ENCODE measurements at places on chromosomes 1 and 21. TPM values are rescaled to one million over a fixed set of nuclear protein-coding genes. Genes with fewer than 3 reads are reported as not detected.

SHC1 gene
- 168 TPM for total RNA-seq

GRCh38 chr1:57831624-57832023 lies 407.8 kb upstream of the DAB1 start:
- DNase-seq, result no peak

PLEKHG5 gene
- 22.3 TPM for total RNA-seq

PPIAL4G gene
- total RNA-seq, result not detected

OR2T29 gene
- not detected for total RNA-seq

TMPRSS15 gene
- not detected for total RNA-seq

TRIM67 gene
- not detected for total RNA-seq

DEPDC1 gene
- total RNA-seq, result 23.1 TPM

DNA sequence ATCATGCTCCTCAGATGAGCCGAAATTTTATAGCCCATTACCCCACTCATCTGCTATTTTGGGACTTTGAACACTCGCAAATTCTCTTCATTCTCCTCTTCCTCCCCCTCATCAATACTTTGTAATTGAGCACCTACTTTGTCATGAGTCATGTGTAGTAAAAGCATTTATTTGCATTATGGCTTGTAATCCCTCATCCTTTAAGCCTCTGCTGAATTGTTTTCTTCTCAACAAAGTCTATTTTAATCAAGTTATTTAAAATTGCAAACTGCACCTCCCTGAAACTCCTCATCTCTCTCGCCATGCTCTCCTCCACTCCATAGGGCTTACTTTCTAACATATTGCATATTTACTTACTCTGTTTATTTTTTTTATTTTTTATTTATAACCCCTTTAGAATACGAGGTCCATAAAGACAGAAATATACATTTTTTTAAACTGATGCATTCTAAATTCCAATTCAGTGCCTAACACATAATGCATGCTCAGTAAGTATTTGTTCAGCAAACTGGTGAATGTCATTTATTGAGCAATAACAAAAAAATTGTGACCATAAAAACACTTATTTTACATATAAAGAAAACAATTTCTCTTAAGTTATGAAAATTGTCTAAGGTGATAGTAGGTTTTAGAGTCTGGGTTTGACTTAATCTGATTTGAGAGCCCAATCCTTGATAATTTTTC lies 161.7 kb downstream of the FASLG start:
- no peak for DNase-seq

GRCh38 chr1:186834399-186834958 lies 5.7 kb downstream of the PLA2G4A start:
- no peak for DNase-seq

DNA sequence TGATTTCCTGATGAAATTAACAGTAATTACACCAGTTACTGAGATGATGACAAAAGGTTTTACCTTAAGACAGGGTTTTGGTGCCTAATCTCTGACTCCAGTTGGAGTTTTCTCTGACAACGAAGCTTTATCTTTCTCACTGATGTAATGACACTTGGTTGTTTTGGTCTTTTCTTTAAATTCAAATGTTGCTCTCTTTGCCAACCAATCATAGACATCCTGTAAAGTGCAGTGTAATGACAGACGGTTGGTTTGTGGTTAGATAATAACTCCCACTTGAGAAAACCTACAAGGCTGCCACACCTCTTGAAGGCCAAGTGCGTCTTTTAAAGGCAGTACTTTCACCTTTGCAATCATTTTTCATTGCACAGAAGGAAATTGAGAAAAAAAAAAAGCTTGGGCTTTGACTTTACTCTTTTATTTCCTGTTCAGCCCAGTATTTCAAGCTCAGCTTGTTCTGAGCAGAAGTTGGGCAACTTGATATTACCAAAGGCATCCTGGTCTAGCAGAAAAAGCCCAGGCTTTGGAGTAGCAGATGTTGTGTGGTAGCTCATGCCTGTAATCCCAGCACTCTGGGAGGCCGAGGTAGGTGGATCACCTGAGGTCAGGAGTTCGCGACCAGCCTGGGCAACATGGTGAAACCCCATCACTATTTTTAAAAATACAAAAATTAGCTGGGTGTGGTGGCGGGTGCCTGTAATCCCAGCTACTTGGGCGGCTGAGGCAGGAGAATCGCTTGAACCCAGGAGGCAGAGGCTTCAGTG lies 14.9 kb downstream of the PDIK1L start:
- DNase-seq, result no peak

S100A14 gene
- 0.63 TPM for total RNA-seq

- DNase-seq, result peak; percentile 20
Observed at GRCh38 chr1:54804471-54805132, 3.5 kb upstream of the TTC22 start.

GRCh38 chr1:53278298-53278725 lies 40.0 kb upstream of the MAGOH start:
- DNase-seq, result peak; percentile 53

GRCh38 chr1:238778113-238778512 lies 608.3 kb upstream of the CHRM3 start:
- DNase-seq, result no peak

GRCh38 chr1:87135329-87135712 lies 193.4 kb upstream of the LMO4 start:
- no peak for DNase-seq

DNA sequence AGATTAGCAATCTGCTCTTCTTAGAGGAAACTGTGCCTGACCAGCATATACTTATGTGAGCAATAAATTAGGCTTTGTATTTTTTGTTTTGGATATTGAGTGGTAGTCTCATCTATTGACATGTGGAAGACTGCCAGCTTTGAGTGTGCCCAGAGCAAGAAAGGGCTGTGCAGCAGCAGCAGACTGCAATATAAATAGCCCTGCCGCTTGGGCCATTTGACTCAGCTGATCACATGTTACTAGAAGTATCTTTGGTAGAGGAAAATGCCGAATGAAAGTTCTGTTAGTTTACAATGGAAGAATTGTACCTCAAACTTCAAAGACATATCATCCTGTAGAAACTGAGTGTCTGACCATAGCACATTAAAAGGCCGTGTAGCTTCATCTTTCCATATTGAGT lies 9.1 kb upstream of the PSMB2 start:
- no peak for DNase-seq

DNA sequence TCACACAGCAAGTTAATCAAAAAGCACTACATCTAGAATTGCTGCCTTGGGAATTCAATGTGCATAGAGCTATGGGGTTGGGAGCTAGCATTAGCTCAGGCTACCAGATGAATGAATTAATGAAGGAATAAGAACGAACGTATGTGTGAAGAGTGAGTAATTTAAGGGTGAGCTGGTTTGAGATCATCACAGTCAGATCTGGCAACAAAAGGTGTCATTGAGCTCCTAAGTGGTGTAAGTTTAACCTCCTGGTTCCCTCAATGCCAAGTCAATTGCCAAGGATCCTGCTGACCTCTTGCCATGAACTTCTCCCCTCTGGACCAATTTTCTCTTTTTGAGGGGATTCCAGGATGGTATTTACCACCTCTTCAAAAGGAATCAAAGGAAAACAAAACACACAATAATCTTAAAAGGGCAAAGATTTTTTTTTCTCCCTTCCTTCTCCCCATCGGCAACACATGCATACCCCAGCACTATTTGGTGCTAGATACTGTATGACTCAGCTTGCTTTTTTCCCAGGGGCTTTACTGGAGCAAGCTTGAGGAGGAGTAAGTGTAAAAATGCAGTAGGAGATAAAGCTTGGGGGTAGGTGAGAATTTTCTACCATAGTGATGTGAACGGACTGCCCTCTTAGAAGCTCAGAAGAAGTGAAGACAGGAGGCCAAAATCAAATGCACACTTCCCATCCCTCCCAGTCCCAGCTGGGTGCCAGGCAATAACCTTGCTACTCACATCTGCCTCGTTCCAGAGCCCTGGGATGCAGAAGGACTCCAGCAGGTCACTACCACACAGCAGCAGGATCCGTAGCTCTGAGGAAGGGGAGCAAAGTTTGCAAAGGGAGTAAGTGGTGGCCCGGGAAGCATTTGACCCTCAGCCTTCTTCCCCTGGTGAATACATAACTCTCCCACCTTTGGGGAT lies 92.0 kb downstream of the LAMC2 start:
- DNase-seq, result no peak

DNA sequence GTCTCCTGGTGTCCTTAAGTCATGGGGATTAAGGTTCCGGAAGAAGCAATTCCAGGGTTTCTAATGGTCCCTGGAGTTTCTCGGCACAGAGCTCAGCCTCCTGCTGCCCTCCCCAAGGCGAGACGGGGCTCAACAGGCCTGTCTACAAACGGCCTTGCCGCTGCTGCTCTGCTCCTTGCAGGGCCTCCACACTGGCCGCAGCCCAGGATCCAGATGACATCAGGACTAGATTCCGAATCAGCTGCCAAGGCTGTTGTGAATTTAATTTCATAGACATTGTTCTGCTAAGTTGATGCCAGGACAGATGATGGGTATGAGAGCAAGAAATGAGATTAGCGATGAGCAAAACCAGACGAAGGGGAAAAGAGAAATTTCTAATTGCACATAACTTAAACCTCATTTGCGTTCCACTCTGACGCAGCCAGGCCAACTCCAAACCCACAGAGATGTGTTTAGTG lies 103.6 kb upstream of the BACE2 start:
- no peak for DNase-seq

- DNase-seq, result no peak
Observed at GRCh38 chr1:78224861-78225552, 179.2 kb downstream of the GIPC2 start.

DNA sequence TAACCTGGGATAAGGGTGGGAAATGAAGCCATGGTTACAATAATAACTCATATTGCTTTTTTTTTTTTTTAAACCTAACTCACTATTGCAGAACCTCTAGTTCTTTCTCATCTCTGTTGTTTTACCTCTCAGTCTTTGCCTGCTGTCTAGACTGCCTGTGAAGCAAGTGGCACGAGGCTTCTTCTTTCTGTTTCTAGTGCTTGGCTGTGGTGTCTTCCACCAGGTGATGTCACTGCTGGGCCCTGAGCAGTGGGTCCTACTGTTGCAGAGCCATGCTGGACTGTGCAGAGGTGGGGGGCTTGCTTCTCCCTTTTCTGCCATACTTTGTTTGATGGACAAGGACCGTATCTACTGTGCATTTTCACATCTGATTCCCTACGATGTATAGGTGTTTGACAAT lies 51.7 kb downstream of the ZNF326 start:
- DNase-seq, result no peak

GPR25 gene
- total RNA-seq, result not detected

SYCP1 gene
- not detected for total RNA-seq

FAM76A gene
- 10.6 TPM for total RNA-seq

DNA sequence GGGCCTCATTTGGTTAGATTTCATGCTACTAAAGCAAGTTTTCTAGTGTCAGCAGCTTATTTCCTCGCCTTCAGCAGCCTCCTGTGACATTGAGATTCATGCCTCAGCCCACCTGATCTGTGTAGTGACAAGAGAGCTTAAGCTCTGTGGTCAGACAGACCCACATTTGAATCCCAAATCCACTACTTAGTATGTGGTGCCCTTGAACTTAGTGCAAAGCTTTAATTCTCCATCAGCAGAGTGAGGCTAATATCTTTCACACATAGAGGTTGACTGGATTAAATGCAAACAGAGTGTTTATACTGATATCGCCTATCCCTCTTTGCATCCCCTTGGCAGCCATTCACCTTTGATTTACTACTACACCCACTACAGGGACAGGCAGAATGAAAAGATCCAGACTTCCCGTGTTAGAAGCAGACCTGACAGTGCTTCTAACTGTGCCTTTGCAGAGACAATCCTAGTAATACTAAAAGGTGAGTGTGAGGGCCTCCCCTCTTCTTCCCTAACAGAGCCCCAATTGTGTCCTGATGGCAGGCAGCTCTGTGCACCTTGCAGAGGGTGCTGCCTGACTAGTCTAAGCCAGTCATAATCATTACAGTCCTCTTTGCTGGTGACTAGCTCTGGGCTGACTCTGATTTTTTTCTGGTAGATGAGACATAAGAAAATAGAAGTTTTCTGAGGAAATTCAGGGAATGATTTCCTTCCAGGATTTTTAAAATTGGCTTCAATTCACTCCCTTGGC lies 264.0 kb downstream of the CTH start:
- no peak for DNase-seq

ILDR2 gene
- total RNA-seq, result 1.7 TPM

HEYL gene
- total RNA-seq, result 1.9 TPM

DNA sequence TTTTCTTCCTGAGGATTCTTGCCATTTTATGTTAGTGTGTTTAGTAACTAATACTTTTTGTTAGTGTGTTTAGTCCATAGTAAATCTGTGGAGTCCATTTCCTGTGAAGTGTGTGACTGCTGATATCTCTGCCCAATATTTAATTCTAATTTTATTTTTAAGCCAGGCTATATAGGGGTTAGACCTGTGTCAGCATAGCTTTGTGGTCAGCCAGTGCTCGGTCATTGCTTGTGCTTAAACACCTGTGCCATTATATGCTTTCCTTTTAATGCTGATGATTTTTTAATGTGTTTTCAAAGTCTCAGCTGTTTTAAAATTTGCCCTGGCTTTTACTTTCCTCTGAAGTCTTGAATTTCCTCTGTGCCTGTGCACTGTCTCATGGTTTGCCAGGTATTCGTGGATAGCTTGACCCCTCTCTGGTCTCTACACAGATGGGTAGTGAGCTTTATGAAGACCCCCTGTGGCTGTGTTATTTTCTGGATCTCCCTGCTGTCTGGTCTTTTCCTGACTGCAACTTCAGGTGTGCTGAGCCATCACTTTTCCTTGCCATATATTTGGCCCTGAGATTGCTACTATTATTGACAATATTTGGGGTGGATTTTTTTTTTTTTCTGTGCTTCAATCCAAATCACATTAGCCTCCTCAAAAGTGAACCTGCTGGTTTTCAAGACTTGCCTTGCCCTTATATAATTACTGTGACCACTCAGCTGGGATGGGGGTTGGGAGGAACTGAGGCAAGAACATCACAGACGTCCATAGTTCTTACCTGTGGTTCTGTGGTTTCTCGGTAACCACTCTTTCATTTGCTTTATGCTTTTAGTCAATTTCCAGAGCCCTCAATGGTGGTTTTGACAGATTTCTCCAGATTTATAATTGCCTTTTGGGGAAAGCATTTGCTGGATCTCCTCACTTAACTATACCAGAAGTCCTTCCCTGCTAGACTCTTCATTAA lies 59.6 kb downstream of the RPS6KC1 start:
- DNase-seq, result no peak

All from H9 (cell line).